Germinal center (tissue), 1 donor: ENCODE measurements at places on chromosomes 5 and 9.

GRCh38 chr9:100101608-100102007 is 2.6 kb downstream of the INVS start:
- no peak for DNase-seq

- DNase-seq, result no peak
Observed at GRCh38 chr5:165981671-165982070, 2309.8 kb upstream of the WWC1 start.

GRCh38 chr9:71743217-71743705 is 25.1 kb downstream of the CEMIP2 start:
- no peak for DNase-seq

- DNase-seq, result no peak
Observed at GRCh38 chr5:180640861-180641565, 8.4 kb downstream of the FLT4 start.

DNA sequence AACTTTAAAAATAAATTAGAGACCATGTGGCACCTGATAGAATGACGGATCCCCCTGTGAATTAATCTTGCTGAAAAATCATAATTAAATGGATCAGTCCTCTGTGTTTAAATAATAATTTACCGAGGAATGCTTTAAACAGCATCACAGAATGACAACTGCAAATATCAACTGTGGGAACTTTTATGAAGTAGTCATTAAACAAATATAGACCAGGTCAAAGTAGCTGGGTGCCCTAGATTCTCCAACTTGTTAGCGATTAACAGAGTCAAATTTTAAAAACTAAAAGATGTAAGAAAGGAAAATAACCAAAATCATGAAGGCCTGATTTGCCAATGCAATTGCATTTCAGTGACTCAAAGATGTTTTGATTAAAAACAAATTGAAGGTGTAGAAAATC is 933.4 kb downstream of the PTPRD start:
- no peak for DNase-seq

- no peak for DNase-seq
Observed at GRCh38 chr5:107778647-107779046, 107.9 kb upstream of the EFNA5 start.

DNA sequence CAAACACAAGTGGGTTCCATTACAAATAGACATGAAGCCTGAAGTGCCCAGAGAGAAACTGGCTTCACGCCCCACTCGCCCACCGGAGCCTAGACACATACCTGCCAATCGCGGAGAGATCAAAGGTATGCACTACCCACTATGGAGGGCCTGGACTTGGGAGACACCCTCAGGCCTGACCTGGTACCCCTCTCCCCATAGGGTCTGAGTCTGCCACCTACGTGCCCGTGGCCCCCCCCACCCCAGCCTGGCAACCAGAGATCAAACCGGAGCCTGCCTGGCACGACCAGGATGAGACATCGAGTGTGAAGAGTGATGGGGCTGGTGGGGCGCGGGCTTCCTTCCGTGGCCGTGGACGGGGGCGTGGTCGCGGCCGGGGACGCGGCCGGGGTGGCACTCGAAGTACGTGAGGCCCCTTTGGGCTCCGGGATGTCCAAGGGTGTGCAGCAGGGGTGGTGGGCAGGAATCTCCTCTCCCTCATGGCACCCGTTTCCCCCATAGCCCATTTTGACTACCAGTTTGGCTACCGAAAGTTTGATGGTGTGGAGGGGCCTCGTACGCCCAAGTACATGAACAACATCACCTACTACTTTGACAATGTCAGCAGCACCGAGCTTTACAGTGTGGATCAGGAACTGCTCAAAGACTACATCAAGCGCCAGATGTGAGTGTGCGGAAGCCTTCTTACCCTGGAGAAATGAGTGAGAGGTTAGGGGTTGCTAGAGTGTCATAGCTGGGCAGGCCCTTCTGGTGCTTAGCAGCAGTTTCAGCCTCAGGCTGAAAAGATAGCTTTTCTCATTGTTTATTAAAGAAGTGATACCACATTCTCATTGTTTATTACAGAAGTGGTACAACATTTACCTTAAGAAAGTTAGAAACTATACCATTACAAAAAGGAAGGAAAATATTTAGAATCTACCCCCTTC is 38.7 kb downstream of the LARP1 start:
- DNase-seq, result no peak

DNA sequence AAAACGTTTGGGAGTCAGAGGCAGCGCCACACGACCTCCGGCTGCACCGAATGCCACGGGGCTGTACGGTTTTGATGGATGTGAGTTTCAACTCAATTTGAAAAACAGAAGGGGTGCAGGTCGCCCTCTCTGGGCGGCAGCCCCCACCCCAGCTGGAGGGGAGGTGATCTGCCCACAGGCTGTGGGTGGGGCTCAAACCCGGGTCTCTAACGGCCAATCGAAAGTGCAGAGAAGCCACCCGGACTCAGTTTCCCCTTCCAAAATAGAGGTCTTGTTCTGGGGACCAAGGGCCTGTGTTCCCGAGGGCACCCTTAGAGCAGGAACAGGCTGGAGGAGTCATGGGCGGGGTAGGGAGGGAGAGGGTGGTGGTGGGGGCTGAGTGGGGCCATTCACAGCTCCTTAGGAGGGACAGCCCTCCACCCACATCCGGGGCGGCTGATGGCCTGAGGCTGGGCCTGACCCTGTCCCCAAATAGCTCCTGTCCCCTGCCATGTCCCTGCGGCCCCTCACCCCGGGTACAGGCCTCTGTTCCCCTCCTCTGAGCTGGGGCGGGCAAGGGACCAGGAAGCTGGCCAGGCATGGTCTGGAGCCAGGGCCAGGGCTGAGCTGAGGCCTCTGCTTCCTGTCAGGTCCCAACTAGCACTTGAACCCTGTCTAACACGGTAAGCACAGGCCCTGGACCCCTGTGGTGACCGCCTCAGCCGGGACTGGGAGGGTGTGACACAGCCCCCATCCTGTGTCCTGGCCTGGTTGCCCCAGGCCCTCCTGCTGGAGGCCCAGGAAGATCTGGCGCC is 22.6 kb upstream of the NOTCH1 start:
- no peak for DNase-seq

GRCh38 chr9:69753830-69754229 is 6.0 kb downstream of the PTAR1 start:
- no peak for DNase-seq

DNA sequence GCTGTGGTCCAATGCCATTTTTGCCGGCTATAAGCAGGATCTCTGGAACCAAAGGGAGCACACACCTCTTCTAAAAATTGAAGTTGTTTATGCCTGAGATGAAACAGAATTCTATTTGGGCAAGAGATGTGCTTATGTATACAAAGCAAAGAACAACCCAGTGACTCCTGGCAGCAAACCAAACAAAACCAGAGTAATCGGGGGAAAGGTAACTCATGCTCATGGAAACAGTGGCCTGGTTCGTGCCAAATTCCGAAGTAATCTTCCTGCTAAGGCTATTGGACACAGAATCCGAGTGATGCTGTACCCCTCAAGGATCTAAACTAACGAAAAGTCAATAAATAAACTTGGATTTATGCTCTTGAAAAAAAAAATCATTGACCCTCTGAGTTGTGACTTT is 178.7 kb downstream of the CEMIP2 start:
- DNase-seq, result no peak

DNA sequence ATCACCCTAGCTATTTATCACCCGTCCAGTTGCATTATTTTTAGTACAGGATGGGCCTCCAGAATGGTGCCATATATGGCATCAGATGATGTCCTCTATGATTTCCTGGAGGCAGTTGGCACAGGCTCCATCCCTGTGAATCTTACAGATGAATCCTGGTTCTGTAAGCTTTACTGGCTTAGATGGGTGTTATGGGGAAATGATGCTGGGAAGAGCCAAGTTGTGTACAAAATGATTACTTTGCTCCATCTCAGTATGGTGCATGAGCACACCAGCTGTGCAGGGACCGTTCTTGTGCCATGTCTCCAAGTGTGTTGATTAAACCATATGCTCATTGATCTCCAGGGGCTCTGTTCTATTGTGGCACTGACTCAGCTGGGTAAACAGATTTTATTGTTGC is 755.7 kb downstream of the TLR4 start:
- DNase-seq, result no peak

- no peak for DNase-seq
Observed at GRCh38 chr9:135951889-135952663, 9.1 kb downstream of the UBAC1 start.

DNA sequence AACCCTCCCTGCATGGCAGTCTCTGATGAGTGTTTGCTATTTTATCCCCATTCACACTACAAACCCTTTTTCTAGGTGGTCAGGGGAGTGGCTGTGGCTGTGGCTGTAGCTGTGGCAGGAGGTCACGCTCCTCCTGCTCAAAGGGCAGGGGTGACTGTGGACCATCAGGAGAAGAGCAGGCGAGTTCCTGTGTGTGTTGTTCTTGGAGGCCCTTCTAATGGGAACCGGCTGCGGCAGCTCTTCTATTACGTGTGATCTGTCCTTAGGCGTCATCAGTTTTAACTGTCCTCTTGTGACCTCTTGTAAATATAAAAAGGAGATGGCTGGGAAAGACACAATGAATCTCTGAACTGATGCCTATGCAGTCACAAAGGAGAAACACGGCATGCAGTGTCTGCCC is 65.1 kb downstream of the ANKH start:
- DNase-seq, result no peak

GRCh38 chr9:30329431-30329830 is 2055.0 kb upstream of the ACO1 start:
- DNase-seq, result no peak

DNA sequence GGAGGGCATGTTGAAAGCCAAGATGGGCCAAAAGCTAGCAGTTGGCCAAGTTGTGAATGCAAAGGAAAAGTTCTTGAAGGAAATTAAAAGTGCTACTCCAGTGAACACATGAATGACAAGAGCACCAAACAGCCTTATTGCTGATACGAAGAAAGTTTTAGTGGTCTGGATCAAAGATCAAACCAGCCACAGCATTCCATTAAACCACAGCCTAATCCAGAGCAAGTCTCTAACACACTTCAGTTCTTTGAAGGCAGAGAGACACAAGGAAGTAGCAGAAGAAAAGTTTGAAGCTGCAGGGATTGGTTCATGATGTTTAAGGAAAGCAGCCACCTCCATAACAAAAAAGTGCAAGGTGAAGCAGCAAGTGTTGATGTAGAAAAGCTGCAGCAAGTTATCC is 71.6 kb downstream of the ERCC6L2 start:
- no peak for DNase-seq

DNA sequence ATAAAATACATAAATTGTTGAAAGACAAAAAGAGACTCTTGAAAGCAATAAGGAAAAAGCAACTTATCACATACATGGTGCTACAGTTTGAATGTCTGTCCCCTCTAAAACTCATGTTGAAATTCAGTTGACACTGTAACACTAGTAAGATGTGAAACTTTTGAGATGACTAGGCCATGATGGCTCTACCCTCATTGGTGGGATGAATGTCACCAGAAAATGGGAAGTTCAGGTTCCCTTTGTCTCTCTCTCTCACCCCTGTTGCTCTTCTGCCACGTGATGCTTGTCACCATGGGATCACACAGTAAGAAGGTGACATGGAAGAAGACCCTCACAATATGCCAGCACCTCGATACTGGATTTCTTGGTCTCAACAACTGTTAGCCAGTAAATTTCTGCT is 50.3 kb upstream of the SPTLC1 start:
- no peak for DNase-seq

DNA sequence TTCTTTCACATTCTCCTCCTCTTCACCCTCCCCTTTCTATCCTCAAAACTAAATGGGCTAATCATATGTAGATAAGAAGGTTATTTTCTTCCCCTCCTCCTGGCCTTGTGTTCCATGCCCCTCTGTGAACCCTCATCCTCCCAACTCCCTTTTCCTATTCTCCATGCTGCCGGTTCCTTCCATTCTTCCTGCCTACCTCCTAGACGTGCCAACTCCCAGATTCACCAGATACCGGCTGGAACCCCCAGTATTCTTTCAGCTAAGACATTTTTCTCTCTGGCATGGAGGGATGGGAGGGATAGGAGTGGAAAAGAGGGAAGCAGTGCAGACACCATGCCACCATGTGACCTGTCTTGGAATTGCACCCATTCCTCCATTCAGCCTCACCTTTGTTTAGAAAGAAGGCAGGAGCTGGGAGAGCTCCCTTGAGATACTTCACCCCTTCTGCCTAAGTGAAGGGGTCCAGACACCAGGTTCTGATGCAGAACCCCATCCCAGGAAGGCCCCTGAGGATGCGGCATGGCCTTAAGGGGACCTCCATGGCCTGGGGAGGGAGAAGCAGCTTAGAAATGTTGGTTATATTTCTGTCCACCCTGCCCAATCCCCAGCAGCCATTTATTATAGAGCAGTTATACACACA is 4.8 kb downstream of the DNAJB5 start:
- no peak for DNase-seq

DNA sequence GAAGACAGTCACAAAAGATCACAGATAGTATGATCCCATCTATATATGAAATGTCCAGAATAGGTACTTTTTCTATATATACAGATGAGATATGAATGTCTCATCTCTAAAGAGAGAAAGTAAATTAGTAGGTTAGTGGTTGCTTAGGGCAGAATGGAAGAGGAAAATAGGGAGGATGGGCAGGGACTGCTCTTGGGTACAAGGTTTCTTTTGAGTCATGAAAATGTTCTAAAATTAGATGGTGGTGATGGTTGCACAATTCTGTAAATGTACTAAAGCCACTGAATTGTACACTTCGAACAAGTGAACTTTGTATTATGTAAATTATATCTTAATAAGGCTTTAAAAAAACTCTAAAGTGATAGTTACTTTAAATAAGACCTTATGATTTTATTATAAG is 59.6 kb upstream of the GRAMD2B start:
- DNase-seq, result no peak

DNA sequence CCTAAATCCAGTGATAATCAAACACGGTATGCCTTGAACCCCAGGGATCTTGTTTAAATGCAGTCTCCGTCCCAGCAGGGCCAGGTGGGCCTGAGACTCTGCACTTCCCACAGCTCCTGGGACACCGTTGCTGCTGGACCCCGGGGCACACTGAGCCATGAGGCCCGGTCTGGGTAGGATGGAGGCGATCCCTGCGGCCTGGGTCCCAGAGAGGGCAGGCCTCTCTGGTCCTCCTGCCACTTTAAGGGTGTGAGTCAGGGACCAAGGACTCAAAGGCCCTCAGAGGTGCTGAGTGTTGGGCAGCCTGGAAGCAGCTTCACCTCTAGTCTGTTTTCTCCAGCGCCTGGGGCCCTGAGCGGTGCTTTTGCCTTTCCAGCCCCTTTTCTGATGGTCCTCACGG is 34.1 kb upstream of the SLC9A3 start:
- DNase-seq, result no peak

DNA sequence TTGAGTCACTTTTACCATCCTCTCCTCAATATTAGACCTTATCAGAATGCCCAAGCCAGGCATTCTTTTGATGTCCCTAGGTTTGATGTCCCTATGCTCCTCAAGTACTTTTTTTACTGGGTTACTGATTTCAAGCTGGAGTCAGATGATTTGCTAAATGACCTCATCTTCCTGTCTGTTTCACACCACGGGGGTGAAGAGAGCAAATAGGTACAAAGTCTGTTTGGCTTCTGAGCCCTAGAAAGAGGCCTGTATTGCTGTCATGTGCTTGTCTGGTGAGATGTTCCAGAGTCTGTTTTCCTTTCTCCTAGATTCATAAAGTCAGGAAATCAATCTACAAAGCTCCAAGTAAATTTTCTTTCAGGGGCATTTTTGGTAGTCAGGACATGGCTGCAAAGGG is 12.7 kb upstream of the DAB2 start:
- DNase-seq, result no peak

- no peak for DNase-seq
Observed at GRCh38 chr9:127341152-127341551, 55.8 kb upstream of the SLC2A8 start.

- no peak for DNase-seq
Observed at GRCh38 chr5:5885782-5886181, 463.3 kb downstream of the ICE1 start.

- no peak for DNase-seq
Observed at GRCh38 chr9:5884191-5884590, 6.5 kb upstream of the MLANA start.

- no peak for DNase-seq
Observed at GRCh38 chr9:4243113-4243512, 56.8 kb downstream of the GLIS3 start.
